Islet precursor cell (in vitro differentiated cells): ENCODE measurements at places on chromosomes 2 and 18.

DNA sequence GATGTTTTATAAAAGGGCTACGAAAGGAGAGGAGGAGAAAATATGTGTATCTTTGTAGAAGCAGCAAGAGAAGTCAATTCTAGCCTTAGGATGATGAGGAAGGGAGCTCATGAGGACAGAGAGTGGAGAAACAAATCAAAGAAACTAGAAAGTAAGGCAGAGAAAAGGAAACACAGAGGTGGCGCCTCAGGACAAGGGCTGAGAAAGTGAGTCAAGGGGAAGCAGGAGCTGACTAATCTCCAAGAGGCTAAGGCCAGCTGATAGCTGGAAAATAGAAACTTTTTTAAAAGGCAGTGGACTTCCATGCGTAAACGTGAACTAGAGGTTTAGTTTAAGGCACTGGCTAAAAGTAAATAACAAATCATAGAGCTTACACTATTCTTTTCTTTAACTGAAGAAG is 173.3 kb downstream of the ANKRD44 start:
- DNase-seq = no peak

DNA sequence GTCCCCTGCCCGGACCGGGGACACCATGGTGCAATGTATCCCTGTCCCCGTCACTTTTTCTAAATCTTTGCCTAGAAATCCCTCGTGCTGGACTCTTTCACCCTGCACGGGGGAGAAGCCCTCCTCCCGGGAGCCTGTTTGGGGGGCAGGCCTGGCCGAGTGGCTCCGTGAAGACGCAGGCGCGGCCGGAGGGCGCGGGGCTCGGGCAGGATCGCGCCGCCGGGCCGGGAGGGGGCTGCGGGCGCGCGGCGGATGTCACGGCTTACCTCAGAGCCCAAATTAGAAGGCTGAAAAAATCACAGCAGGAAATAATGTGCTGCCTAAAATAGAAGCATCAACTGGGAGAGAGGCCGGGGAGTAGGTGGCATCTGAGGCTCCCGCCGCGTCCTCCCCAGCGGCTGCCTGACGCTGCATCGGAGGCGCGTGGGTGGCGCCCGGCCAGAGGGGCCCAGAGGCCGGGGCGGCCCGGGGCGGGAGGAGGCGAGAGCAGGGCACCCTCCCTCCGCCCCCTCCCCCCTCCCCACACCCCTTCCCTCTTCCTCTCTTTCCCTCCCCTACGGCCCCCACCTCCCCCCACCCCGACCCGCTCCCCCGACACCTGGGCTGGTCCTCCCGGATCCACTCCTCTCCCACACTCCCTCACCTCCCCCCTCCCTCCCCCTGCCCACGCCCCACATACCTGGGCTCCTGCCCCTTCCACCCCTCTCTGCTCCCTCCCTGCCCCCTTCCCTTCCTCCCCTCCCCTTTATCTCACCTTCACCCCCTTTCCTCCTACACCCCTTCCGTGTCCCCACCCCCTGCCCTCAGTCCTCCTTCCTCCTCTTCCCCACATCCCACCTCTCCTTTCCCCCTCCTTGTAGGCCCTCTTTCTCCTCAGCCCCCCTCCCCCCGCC is 51.9 kb downstream of the SLC4A1AP start:
- peak; percentile 74 for DNase-seq

- no peak for DNase-seq
Observed at GRCh38 chr2:197600306-197600705, 75.1 kb downstream of the RFTN2 start.

DNA sequence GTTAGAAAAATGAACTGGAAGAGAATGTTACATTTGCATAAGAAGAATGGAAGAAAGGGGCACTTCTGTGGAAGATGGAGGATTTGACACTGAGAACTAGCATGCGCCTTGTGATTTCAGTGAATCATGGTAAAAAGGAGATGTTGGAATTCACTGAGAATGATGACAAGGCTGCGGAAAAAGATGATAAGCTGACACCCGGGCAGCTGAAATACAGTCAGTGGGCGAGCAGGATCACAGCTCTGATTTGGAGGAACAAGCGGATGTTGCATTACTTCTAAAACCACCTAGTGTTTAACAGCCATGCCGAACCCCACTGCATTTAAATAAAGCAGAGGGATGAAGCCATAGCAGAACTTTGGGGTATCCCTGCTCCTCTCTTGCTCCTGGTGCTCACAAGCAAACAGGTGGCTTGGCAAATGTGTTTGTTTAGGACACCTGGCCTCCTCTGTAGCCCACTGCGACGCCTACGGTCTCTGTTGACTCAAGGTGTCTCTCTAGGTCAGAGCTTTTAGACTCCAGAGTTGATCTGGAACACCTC is 134.9 kb downstream of the NDUFA10 start:
- peak; percentile 22 for DNase-seq

GRCh38 chr2:213934560-213934959 is 476.3 kb upstream of the VWC2L start:
- no peak for DNase-seq

- DNase-seq = no peak
Observed at GRCh38 chr2:107108556-107108955, 222.6 kb upstream of the ST6GAL2 start.

DNA sequence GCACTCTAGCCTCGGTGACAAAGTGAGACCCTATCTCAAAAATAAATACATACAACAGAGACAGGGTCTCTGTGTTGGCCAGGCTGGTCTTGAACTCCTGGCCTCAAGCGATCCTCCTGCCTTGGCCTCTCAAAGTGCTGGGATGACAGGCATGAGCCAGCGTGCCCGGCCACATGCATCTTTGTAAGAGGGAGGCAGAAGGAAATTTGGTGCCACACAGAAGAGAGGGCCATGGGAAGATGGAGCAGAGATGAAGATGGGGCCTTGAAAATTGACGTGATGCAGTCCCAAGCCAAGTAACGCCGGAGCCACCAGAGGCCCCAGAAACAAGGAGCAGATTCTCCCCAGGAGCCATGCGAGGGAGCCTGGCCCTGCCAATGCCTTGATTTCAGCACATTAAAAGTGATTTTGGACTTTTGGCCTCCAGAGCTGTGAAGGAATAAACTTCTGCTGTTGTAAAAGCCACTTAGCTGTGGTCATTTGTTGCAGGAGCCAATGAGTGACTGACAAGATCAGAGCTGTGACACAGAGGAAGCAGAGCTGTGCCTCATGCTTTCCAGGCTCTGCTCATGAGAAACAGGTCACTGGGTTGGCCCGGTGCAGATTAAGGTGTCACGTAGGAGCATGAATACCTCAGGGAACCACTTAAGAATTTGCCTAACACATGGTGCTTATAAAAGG is 2.7 kb upstream of the SLC66A2 start:
- DNase-seq = peak; percentile 64
